ENCODE measurements at places on chromosomes 2 and 18.

GRCh38 chr2:130368786-130369185 lies 12.9 kb downstream of the PTPN18 start:
- DNase-seq = no peak

DNA sequence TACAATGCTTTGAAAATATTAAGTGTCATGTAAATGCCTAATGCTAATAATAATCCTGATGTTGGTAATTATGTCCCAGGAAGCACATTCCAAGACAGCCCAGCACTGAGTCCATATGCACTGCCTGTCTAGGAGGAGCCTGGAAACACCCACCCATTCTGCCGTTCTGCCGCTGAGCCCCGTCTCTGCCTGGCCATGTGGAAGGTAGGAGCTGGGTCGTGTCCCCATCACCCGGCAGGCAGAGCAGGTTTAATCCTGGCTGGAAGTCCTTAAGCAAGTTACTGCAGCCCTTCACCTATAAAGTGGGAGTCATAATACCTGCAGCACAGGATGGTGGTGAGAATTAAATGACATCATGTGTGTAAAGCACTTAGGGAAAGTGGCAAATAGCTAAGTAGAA lies 13.1 kb upstream of the EN1 start:
- DNase-seq = no peak

DNA sequence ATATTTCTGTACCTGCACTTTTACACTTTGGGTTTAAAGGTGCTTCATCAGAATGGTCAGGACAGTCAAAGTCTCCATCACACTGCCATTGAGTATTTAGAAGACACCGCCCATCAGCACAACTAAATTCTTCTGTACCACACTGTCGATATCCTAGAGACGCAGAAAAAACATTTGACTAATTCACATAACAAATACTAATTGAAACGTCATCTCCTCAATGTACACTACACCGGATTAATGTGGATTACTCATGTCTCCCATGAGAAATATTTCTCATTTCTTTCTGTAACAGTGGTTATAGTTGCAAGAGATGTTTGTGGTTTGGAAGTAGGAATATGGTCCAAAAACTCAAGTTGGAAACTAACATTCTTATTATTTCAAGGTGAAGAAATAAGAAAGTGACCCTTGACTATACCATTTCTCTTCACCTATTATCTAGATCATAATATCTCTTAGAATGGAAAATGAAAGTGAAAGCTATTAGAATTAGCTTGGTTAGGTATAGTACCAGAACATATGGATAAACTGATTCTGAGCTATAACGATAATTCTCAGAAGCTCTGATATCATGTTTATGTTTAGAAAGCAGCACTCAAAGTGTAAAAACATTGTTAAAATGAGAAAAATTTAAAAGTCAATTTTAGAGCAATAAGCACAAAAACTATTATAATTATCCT lies 1627.7 kb downstream of the LRP1B start:
- peak; percentile 32 for DNase-seq

- DNase-seq = no peak
These were observed 181.3 kb downstream of the SEPTIN10 start for GRCh38 chr2:109432421-109432820.

GRCh38 chr2:121925466-121925865 lies 170.0 kb downstream of the TSN start:
- DNase-seq = no peak

DNA sequence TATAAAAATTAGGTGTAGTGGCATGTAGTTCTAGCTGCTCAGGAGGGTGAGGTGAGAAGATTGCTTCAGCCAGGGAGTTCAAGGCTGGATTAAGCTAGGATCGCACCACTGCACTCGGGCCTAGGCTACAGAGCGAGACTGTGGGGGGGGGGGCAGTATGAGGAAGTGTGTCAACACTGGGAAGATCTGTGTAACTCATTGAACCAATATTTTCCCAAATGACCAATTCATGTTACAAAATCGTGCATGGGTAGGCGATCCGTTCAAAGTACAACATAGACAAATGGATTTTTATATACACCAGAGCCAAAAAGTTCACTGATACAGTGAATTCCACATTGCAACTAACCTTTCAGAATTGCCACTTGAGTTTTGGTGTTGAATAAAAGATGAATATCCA lies 8.1 kb downstream of the SMAD4 start:
- DNase-seq = no peak

- no peak for DNase-seq
These were observed 89.8 kb downstream of the TGOLN2 start for GRCh38 chr2:85237849-85238565.

DNA sequence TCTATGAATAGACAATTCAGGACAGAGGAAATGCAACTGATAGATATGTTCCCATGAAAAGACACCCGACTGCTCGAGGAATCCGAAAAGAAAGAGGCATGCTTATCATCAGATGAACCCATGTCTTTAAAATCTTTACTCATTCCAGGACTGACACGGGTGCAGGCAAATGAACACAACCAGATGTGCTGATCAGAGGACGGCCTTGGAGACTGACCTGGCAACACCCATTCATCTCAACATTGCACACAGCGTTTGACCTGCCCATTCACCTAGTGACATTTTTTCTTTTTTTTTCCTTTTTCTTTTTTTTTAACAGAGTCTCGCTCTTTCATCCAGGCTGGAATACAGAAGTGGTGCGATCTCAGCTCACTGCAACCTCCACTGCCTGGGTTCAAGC lies 377.5 kb downstream of the EIPR1 start:
- no peak for DNase-seq

- no peak for DNase-seq
These were observed 7.7 kb downstream of the CIAO1 start for GRCh38 chr2:96273763-96274162.

GRCh38 chr2:159455330-159455918 lies 160.9 kb downstream of the BAZ2B start:
- DNase-seq = no peak

DNA sequence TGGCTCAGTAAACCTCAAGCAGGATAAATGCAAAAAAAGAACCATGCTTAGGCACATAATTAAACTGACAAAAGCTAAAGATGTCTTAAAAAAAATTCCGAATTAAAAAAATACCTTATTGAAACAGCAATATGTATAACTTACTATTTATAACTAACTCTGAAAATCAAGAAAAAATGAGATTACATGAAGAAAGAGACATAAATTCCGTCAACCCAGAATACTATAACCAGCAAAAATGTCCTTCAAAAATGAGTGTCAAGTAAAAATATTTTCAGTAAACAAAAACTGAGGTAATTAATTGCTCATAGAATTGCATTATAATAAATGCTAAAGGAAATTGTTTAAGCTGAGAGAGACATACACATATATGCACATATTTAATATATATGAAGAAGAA lies 474.5 kb upstream of the SYT4 start:
- DNase-seq = no peak

- DNase-seq = peak; percentile 80
These were observed 145.7 kb upstream of the GLI2 start for GRCh38 chr2:120589771-120590608.

GRCh38 chr18:57230861-57231585 lies 84.1 kb downstream of the BOD1L2 start:
- no peak for DNase-seq

GRCh38 chr18:48127606-48128005 lies 197.1 kb upstream of the SMAD2 start:
- DNase-seq = no peak

GRCh38 chr2:150357770-150358467 lies 129.5 kb downstream of the RND3 start:
- no peak for DNase-seq

- no peak for DNase-seq
These were observed 30.7 kb downstream of the MBD2 start for GRCh38 chr18:54193786-54194185.

- DNase-seq = no peak
These were observed 158.3 kb upstream of the CAVIN2 start for GRCh38 chr2:192005211-192005610.

GRCh38 chr18:45004546-45005080 lies 323.9 kb downstream of the SETBP1 start:
- no peak for DNase-seq

- DNase-seq = no peak
These were observed 7.5 kb downstream of the FLACC1 start for GRCh38 chr2:201349601-201350000.

DNA sequence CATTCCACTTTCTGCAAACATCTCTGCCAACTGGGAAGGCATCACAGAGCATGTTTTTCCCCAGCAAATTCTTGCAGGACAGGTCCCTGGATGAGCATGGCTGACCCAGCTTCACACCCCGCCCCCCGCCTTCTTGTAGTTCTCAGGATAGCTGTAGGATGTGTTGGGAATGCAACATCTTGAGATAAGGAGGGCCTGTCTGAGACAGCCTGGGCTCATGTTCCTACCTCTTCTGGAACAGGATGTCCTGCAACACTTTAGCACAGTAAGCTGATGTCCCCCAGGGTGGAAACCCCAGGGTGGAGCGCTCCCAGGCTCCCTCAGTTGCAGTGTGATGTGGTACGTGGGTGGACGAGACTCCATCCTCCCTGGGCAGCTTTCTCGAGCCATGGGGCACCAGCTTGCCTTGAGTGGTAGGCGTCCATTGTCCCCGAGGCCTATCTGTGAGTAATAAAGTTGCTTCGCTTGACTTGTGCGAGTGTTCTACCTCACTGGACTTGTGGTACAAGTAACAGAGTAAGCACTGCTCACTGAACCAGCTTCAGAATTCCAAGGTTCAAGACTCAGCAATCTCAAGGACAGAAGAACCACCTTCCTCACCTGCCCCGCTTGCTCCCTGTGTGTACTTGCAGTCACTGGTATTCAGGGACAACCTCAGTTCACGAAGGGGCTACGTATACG lies 48.6 kb downstream of the EMX1 start:
- no peak for DNase-seq

DNA sequence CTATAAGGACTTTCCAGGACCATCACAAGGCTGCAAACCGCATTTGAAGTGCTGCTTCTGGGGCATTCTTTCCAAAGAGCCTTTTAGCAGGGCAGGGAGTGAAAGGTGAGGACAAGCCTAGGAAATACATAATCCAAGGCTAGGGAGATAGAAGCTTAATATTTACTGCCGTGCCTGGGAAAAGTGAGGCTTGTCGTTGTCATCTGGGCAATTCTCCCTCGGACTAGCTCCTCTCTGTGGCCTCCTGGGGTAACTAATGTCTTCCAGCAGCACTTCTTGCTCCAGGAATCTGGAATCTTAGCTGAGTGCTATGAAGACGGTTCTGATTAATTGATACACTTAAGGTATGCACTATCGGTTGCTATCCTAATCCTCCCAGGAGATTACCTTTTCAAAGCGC lies 69.3 kb upstream of the ATL2 start:
- no peak for DNase-seq

DNA sequence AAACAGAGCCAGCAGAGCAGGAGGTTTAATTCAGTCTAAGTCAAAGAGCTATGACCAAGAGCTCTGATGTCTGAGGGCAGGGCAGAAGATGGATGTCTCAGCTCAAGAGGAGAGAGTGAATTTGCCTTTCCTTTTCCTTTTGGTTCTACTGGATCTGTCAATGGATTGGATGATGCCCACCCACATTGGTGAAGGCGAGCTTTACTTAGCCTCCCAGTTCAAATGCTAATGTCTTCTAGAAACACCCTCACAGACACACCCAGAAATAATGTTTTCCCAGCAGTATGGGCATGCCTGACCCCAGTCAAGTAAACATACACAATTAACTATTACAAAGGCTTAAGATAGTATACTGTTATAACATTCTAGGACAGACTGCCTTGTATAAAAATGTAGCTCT lies 236.3 kb upstream of the NRXN1 start:
- DNase-seq = no peak

DNA sequence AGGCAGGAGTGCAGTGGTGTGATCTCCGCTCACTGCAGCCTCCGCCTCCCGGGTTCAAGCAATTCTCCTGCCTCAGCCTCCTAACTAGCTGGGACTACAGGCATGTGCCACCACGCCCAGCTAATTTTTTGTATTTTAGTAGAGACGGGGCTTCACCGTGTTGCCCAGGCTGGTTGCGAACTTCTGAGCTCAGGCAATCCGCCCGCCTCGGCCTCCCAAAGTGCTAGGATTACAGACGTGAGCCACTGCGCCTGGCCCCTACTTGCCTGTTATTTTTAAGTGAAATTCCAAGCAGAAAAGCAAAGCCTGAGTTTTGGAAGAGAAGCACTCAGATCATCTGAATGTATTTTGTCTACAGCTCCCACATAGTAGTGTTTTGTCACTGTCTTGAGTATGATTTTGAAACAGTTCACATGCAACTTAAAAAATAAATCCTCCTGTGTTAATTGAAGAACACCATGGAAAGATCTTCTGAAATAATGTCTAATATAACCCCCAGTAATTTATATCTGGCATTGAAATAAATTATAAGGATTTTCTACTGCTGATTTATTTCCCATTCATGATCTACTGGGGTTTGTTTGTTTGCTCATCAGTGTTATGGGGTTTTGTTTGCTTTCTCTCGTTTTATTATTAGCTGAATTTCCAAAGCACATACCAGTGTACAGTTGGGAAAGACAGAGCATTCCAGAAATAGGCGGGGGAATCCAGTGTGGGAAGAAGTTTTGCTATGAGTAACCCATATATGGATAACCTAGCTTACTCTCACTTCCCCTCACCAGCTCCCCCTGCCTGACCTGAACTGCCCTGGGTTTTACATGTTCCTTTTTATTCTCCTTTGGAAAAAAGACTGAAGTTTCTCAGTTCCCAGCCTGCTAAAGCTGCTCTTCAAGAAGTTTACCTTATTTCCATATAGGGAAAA lies 80.1 kb upstream of the MAP3K20 start:
- DNase-seq = peak; percentile 82

DNA sequence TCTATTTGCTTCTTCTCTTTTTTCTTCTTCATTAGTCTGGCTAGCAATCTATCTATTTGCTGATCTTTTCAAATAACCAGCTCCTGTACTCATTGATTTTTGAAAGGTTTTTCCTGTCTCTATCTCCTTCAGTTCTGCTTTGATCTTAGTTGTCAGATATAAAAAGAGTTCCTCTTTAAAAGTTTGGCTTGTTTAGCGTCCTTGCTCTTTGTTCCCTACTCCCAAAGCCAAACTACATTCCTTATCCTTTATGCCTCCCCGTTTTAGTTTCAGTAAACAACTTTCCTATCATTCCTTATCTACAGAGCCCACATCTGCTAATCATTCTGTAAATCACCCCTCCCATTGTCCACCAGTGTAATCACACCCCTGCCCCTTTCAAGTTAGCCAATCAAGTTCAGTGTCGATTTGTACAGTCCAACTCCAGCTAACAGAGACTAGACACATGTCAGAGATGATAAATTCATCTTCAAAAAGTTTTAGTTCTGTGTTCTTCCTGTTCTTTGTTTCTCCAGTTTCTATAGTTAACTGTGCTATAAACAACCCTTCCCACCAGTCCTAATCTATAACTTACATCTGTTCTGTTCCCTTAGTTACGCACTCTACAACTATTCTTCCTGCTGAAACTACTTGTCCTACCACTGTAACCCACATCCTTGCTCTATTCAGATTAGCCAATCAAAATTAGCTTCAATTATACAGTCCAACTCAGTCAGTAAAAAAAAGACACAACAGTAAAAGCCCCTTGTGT lies 44.4 kb downstream of the TFPI start:
- no peak for DNase-seq

All from GM04504 (cell line).